ENCODE measurements at places on chromosomes 12 and 14.

DNA sequence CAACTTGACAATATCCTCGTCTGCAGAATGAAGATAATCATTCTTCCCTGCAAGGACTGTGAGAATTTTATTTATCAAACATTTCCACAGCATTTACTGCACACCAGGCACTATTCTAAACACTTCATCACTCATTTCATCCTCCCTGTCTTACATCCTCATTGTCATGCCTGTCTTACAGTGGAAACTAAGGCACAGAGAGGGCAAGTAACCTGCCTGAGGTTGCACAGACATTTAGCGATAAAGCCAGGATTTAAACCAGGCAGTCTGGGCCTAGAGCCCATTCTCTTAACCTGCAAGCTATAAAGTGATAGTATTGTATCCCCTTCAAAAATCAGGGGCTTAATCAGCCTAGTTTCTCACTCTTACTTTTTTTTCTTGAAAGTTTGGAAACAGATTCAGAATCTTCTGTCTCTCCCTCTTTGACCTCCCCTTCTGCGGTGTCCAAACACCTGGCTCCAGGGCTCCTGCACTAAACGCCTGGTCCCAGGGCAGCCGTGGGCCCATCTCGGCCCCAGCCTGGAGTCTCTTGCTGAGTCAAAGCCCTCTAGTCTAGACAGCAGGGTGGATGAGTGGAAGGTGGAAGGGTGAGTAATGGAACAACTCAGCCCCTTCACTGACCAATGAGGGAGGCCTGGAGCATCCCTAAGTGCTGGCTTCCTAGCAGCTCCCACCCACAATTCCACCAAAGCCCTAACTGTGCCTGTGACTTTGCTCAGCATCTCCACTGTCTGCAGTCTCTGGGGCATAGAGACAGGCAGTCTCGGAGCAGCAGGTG is 12.5 kb downstream of the ISM2 start:
- H3K36me3 ChIP-seq, result no peaks in the 10 kb centered on the region
- H3K27ac ChIP-seq, result no peak overlapping the region
- H3K4me3 ChIP-seq, result no peak overlapping the region
- DNase-seq, result no peak
- H3K4me1 ChIP-seq, result no peaks in the 10 kb centered on the region
- no peaks in the 10 kb centered on the region for H3K27me3 ChIP-seq

DNA sequence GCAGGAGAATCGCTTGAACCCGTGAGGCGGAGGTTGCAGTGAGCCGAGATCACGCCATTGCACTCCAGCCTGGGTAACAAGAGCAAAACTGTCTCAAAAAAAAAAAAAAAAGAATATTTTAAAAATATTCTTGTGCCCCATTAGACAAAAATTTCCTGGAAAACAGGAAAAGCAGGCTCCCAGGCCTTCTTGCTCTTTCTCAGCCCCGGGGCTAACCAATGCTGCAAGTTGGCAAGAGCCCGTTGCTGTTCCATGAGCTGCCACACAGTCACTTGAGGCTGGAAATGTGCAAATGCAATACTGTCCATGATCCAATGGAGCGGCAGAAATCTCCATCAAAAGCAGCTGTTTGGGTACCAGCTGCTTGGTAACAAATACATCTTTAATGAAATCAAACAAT is 994.7 kb downstream of the VRK1 start:
- no peaks in the 10 kb centered on the region for H3K36me3 ChIP-seq
- no peak overlapping the region for H3K27ac ChIP-seq
- H3K4me1 ChIP-seq, result no peaks in the 10 kb centered on the region
- H3K27me3 ChIP-seq, result no peaks in the 10 kb centered on the region
- DNase-seq, result no peak

DNA sequence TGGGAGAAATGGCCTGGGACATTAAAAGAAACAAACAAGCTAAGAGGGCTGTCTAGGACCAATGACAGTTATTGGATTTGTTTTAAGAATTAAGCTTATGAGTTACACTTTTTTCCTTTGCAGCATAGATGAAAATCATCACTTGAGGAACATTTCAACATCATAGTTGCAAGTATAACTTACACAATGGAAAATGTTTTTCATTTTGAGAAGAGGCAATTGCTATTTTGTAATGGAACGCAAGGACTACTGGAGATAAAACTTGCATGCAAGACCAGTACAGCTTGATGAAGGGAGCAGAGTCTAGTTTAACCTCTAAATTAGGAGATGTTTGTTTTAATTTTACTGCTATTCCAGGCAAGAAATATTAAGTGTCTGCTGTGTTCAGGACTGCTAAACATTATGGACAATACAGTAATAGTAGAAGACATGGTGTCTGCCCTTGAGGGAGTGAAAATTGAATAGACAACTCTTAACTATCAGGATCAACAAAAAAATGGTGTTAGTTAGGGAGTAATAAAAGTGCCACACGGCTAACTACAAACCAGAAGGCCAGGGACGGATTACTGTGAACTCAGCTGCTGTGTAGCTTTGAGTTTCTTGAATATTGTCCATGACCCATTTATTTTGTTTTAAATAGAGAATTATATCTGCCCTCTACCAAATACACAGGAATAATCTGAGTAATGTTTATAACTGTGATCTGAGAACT is 374.5 kb downstream of the RAD51B start:
- DNase-seq, result no peak
- H3K36me3 ChIP-seq, result no peaks in the 10 kb centered on the region
- H3K4me3 ChIP-seq, result no peak overlapping the region
- no peaks in the 10 kb centered on the region for H3K27me3 ChIP-seq
- H3K27ac ChIP-seq, result no peak overlapping the region

DNA sequence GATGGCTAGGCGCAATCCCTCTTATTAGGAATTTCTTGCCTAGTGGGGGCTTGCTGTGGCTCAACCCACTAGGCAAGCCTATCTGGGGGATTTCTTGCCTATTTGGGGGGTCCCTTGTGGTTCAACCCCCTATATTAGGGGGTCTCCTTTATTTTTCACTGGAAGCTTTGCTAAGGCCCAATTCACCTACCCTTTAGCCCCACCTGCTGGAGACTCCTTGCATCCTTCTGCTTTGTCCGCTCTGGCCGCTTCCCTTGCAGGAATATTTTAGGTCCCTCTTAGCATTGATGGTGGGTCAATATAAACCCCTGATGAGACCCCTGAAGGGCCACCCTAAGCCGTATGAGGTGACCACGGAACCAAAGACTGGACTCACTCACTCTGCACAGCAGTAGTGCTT is 1552.1 kb downstream of the AACS start:
- no peaks in the 10 kb centered on the region for H3K27me3 ChIP-seq
- H3K27ac ChIP-seq, result no peak overlapping the region
- DNase-seq, result no peak
- no peak overlapping the region for H3K4me3 ChIP-seq
- H3K4me1 ChIP-seq, result no peaks in the 10 kb centered on the region

GRCh38 chr14:65110525-65110924 is 8.2 kb upstream of the MAX start:
- DNase-seq, result no peak
- no peak overlapping the region for H3K27ac ChIP-seq
- H3K27me3 ChIP-seq, result no peaks in the 10 kb centered on the region
- no peaks in the 10 kb centered on the region for H3K4me1 ChIP-seq
- no peak overlapping the region for H3K4me3 ChIP-seq
- H3K36me3 ChIP-seq, result no peaks in the 10 kb centered on the region

DNA sequence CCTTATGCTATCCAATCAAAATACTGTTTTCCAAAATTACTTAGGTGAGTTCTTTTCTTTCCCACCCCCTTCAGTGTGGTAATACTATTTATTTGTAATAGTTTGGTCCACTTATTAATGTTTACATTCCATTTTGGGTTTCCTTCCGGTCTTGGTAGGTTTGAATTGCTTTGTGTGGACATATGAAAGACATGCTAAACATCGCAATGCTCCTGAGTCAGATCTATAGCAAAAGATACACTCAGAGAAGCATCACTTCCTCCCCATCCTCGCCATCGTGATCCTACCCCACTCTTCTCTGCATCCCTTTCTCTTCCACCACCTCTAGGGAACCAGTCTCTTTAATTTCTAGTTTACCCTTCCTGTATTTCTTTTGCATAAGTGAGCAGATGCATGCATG is 30.0 kb downstream of the TUNAR start:
- H3K4me1 ChIP-seq, result no peaks in the 10 kb centered on the region
- no peak overlapping the region for H3K27ac ChIP-seq
- DNase-seq, result no peak
- no peaks in the 10 kb centered on the region for H3K36me3 ChIP-seq
- H3K4me3 ChIP-seq, result no peak overlapping the region
- no peaks in the 10 kb centered on the region for H3K27me3 ChIP-seq

DNA sequence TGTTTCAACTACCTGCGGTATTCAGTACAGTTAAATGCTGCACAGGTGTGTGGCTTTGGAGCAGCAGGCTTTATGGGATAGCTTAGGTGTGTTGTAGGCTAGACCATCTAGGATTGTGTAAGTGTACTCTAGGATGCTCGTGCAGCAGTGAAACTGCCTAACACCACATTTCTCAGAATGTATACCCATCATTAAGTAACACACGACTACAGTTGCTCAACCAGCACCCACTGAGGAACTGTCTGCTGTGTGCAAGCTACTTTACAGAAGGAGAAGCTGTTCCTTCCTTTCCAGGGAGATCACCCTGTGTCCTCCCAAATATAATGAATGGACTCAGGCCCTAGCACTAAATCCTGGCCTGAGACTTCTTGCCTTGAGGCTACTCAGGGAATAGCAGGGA is 94.8 kb downstream of the SLC24A4 start:
- H3K27me3 ChIP-seq, result no peaks in the 10 kb centered on the region
- no peaks in the 10 kb centered on the region for H3K36me3 ChIP-seq
- no peak overlapping the region for H3K4me3 ChIP-seq
- peaks cover 66% of the 10 kb centered on the region for H3K4me1 ChIP-seq

DNA sequence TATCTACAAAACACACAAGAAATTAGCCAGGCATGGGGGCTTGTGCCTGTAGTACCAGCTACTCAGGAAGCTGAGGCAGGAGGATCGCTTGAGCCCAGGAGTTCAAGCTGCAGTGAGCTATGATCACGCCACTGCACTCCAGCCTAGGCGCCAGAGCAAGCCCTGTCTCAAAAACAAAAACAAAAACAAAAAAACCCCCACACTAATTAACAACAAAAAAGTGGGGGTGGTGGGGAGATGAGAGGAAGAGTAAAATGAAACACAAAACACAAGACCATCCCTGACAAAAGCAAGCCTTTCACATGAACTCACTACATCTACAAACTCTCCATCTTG is 53.9 kb upstream of the HECTD1 start:
- no peak overlapping the region for H3K4me3 ChIP-seq
- no peak for DNase-seq
- H3K27me3 ChIP-seq, result no peaks in the 10 kb centered on the region
- peaks cover 19% of the 10 kb centered on the region for H3K4me1 ChIP-seq
- peak overlapping the region; percentile 44 for H3K27ac ChIP-seq
